Lung (tissue), 17 donors: ENCODE measurements at places on chromosomes 6 and 20. TPM values are rescaled to one million over a fixed set of nuclear protein-coding genes. Genes with fewer than 3 reads are reported as not detected.

JPH2 gene
- total RNA-seq: 9.2 TPM

KCNK5 gene
- 22.0 TPM for total RNA-seq

TSPO2 gene
- total RNA-seq: not detected

PTGIS gene
- 43.8 TPM for total RNA-seq

DNA sequence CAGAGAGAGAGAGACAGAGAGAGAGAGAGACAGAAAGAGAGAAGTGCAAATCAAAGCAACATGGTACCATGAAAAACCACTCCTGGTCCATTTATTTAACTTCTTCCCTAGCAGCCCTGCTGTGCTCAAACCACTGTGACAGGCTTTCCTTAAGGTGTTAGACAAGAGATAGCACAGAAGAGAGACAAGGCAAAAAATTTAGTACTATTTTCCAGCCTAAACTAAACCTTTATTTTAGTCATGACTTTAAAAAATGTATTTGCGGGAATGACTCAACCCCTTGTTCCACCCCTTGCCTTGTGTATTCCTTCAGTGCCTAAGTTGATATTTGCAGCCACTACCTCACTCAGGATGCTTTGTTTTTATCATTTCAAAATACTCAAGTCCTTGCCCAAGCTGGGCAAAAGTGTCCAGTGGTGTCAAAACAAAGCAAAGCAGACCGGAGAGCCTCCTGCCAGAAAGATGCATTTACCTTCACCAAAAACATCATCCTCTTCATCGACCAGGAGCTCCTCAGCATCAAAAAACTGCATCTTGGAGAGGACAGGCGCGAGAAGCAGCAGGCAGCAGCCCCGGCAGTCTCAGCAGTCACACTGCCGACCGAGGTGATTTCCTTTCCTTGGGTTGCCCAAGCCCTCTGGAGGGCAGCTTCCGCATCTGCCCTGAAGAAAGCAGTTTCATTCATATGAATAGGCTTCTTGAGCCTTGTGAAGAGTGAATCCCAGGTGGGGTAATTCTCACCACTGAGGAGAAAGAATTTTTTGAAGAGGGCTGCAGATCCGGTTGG, at the start of gene RIPOR2:
Gene RIPOR2, minus strand, starts transcription at position 595 of the 787 bp plus-strand sequence. Its CDS starts 62 bp downstream, at position 533.
- DNase-seq: no peak
- no peaks in the 10 kb centered on the region for H3K27me3 ChIP-seq
- peaks cover 18% of the 10 kb centered on the region for H3K4me1 ChIP-seq

DNA sequence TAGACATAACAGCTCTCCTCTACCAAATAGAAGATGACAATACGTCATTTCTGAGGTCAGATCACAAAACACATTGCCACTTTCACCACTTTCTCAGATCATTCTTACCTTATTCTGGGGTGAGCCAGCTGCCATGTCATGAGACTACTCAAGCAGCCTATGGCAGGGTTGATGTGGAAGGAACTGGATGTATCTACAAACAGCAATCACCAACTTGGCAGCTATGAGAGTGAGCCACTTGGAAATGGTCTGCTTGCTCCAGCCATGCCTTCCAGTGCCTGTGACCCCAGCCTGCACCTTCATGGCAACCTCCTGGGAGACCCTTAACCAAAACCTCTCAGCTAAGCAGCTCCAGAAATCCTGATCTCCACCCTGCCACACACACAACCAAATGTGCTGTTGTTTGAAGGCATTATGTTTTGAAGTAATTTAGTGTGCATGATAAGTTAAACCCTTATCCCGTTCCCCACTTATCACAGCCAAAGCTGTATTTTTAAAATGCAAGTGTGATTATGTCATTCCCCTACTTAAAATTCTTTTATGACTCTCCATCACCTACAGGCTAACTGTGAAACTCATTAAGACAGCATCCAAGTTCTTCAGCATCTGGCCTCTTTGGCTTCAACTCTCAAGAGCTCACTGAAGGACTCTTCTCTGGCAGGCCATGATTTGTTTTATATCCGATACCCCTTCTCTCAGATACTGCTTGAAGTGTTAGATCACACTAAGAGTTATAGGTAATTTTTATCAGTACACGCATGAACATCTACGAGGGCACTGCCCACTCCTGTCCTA, 150.6 kb downstream of the LY86 start:
- DNase-seq: peak; percentile 32
- H3K27ac ChIP-seq: peak overlapping the region; percentile 75
- no peaks in the 10 kb centered on the region for H3K27me3 ChIP-seq
- no peaks in the 10 kb centered on the region for H3K36me3 ChIP-seq
- H3K4me1 ChIP-seq: no peaks in the 10 kb centered on the region

- H3K4me3 ChIP-seq: no peak overlapping the region
- H3K36me3 ChIP-seq: peaks cover 26% of the 10 kb centered on the region
- no peak for DNase-seq
These were observed 73.9 kb downstream of the MDN1 start for GRCh38 chr6:89745716-89746115.

GRCh38 chr6:128723667-128724066, 159.3 kb upstream of the LAMA2 start:
- no peaks in the 10 kb centered on the region for H3K27me3 ChIP-seq
- DNase-seq: no peak
- no peak overlapping the region for H3K27ac ChIP-seq

GRCh38 chr20:44785768-44786167, 24.6 kb downstream of the RIMS4 start:
- no peak overlapping the region for H3K27ac ChIP-seq
- DNase-seq: peak; percentile 69
- H3K27me3 ChIP-seq: no peaks in the 10 kb centered on the region
- H3K36me3 ChIP-seq: no peaks in the 10 kb centered on the region
- no peak overlapping the region for H3K4me3 ChIP-seq

DNA sequence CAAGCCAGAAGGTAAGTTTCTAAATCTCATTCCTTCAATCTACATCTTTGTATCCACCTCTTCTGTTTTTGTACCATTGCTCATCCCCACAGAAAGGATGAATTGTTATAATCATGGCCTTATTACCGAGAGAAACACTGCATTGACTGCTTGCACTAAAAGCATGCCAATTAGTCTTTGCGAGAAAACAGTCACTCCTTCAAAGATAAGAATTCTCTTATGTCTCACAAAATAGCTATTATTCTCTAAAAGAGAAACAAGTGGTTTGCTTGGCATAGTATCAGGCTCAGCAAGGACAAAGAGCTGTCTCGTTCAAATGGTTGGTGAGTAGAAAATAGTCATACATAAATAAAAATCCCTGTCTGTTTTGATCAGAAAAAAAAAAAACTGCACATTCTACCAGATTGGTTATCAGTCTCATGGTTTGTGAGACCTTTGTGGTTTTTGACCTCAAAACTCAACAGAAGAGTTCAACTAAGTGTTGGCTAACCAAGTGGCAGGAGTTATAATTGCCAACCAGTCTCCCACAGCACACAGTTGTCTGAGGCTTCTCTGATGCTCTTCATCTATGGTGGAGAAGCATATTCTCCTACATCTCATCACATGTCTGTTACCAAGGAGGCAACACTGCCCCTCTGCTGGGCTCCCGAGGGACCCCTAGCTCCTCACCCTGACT, 35.1 kb upstream of the ARMH2 start:
- H3K4me3 ChIP-seq: no peak overlapping the region
- no peaks in the 10 kb centered on the region for H3K4me1 ChIP-seq
- no peaks in the 10 kb centered on the region for H3K36me3 ChIP-seq

GRCh38 chr6:44851176-44851575, 463.7 kb downstream of the CDC5L start:
- no peaks in the 10 kb centered on the region for H3K36me3 ChIP-seq
- peaks cover 1% of the 10 kb centered on the region for H3K4me1 ChIP-seq
- H3K4me3 ChIP-seq: no peak overlapping the region
- H3K27me3 ChIP-seq: no peaks in the 10 kb centered on the region
- no peak overlapping the region for H3K27ac ChIP-seq

DNA sequence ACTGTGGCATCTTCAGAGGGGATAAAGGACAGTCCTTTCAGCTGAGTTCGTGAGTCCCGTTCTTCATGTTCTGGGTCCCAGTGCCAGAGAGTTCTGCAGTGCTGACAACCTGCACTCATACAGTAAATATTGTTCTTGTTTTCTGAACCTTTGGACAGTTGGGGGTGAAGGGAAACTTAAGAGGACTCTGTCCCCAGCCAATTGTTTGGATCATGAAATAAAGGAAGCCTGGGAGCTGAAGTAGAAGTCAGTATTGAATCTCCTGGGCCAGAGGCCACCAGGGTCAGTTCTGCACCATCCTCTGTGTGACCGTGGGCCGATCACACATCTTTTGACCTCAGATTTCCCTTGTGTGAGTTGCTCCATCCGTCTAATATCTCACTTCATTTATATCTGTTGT, 3.2 kb downstream of the SLC2A12 start:
- H3K27ac ChIP-seq: no peak overlapping the region
- no peak for DNase-seq
- no peaks in the 10 kb centered on the region for H3K27me3 ChIP-seq
- H3K36me3 ChIP-seq: peaks cover 3% of the 10 kb centered on the region
- H3K4me3 ChIP-seq: no peak overlapping the region
